ENCODE measurements at places on chromosomes 2 and 18. TPM values are rescaled to one million over a fixed set of nuclear protein-coding genes. Genes with fewer than 3 reads are reported as not detected.

DNA sequence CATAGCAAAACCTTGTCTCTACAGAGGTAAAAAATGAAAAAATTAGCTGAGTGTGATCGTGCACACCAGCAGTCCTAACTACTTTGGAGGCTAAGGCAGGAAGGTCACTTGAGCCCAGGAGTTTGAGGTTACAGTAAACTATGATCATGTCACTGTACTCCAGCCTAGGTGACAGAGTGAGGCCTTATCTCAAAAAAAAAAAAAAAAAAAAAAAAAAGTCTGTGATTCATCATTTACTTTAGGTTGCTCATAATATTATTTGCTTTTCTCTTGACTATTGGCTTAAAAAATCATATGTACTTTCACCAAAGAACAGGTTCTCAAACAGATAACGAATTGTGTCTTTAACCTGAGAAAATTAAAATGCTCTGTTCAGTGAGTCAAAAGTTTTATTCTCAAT lies 129.1 kb downstream of the MYO3B start:
- no peak for ATAC-seq

DCDC2C gene
- total RNA-seq: 0.19 TPM

DNA sequence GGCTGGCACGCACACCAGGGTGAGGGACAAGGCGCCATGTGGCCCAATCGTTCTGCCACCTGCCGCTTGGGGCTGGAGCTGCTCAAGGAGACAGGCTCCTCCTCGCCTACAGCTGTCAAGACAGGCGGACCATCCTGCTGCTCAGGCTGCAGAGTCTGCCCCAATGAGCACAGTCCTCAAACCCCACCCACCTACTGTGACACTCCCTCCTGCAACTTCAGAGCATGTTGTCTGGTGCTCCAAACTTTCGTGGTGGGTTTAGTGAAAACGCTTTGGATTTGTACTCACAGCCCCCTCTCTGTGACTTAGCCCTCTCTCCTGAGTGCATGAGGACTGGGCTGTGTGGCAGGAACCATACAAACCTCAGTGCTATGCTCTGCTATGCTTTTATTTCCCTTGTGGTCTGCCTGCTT lies 23.2 kb upstream of the SLC35F6 start:
- ATAC-seq: no peak

DNA sequence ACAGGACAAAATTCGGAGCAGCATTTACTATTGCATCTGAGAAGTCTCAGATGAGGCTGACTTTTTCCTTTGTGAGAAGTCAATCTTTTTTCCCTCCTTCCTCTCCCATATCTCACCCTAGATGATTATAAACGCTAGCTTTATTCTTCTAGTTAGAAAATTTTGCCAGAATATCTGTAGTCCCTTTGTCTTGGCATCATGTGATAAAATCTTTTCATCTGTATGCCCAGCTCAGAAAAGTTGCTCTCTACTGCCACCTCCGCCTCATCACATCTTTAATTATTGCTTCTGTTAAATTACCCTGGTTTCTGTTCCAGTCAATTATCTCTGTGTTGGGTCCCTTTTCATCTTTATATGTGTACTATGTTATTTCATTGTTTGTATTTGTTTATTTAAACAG lies 210.8 kb upstream of the SLC35G4 start:
- ATAC-seq: no peak

DNA sequence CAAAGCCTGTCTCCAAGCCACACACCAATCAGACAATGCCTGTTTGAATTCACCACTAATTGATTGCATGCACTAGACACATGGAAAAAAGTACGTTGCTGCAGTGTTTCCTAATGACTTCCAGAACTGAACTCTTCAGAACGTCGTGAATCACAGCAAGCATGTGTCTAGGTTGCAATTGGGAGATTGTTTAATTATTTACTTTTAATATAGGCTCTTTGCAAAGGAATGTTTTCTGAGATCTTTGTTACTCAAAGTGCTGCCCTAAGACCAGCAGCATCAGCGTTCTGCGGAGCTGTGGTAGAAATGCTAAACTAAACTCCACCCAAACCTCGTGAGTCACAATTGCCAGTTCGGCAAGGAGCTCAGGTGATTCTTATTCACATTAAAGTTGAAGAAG lies 52.7 kb upstream of the CCDC68 start:
- ATAC-seq: no peak

DNA sequence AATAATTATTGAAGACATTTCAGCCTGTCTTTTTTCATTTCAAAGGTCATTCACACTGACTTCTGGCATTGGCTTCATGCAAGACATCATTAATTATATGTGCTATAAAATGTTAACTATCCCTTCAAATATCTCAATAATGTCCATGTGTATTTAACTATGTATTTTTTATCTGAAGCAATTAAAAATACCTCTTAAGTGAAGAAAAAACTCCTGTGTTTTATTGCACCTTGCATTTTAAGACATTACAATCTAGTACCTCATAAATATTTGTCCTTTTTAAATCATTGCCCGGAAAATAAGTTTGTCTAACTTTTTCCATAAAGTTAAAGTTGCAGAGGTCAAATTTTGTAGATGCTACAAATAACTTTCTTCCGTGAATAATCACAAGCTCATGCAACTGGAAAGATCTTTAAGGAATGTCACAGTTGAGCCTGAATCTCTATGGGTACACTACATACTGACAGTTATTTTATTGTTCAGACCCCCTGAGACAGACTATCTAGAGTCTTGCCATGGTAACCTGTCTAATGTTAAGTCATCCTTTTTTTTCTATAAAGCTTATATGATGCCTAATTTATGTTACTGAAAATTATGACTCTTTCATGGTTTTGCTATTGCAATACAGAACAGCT lies 38.4 kb upstream of the COBLL1 start:
- no peak for ATAC-seq

TRAK2 gene
- total RNA-seq: 64.8 TPM

SNRNP27 gene
- total RNA-seq: 78.4 TPM

GRCh38 chr18:3799515-3799914 lies 349.5 kb downstream of the TGIF1 start:
- no peak for ATAC-seq

DNA sequence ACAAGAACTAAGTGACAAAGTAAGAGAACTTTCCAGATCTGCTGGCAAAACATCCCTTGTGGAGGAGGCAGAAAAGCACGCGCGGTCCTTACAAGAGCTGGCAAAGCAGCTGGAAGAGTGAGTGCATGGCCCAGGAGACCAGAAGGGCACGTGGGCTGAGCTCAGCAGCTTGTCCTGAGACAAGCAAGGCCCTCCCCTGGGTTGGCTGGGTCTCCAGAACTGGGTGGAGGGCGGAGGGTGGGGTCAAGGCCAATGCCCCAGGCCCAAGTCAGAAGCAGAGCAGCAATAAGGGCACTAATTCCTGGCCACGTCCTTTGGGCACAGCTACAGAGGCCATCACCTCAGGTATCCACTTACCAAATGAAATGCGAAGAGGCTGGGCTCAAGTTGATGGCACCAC lies 110.6 kb upstream of the TTC39C start:
- ATAC-seq: no peak

DNA sequence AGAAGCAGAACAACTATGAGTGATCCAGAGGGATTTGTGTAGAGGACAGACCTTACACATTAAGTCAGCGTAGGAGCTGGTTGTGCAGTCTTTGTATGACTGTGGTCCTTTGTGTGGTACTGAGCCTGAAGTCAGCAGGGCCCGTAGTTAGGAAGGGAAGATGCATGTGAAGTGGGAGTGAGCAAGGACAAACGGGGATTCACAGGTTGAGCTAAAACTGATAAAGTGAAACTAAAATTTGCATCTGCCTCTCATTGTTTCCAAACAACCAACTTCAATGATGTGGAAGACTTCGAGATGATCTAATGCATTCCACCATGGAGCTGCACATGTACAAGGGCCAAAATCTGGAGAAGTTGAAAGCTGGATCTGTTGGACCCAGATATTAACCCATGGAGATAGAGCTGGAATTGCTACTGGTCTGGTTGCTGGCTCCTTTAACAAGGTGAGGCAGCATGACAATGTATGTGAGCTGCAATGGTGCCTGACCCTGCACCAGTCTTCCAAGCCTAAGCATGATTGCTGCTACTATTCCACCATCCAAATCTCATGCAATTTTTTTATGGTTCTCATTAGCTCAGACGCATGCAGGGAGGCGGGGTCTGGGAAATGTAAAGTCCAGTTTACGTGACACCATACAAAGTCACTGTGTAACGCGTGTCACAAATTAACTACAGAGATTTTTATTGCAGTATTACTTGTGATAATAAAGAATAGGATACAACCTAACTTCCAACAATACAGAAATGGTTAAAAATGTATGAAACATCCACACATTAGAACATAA lies 12.1 kb upstream of the CYBRD1 start:
- no peak for ATAC-seq

GRCh38 chr2:120988700-120989511 lies 253.2 kb downstream of the GLI2 start:
- no peak for ATAC-seq

GRCh38 chr2:132936791-132937190 lies 266.8 kb upstream of the LYPD1 start:
- ATAC-seq: no peak

DNA sequence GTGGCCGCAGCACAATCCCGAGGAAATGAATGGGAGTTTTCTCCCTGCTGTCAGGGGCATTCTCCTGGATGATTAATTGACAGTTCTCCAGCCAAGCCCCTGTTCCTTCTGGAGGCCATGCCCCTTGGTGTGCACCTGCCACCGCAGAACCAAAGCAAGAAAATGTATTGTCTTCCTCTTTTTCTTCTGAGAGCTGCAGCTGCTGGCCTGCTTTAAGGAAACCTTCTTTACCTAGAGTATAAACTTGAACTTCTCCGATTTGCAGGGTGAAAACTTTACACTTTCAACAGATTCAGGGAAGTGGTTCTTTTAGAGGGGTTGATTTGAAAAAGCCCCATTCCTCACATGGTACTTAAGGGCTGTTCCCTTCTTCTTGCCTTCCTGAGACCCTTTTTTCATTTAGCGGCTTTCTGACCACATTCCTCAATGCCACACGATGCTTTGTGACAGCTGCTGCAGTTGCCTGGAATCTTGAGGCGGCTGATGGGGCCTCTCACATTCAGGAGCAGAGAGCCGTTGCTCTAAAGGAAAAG lies 402.8 kb downstream of the TXNL1 start:
- ATAC-seq: no peak

GRCh38 chr2:18346344-18346743 lies 214.1 kb downstream of the RDH14 start:
- ATAC-seq: no peak

DNA sequence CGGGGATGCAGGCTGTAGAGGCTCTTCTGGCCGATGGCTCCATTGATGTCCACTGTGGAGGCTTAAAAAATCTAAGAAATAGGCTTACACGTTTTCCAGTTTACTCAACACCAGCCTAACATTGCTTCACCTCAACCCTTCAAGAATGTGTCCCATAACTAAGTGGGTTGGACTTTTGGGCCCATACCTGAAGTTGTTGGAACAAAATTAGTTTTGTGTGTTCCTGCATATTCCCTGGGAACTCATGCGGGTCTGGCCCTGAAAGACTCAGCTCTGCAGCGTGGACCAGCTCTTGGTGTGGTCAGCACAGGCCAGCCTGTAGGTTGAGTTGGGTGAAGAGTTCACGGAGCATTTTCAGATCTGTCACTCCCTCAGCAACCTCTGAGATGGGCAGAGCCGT lies 38.5 kb downstream of the SH3BP4 start:
- no peak for ATAC-seq

SH3BP4 gene
- 63.0 TPM for total RNA-seq

- no peak for ATAC-seq
Observed at GRCh38 chr2:44994377-44994776, 14.9 kb downstream of the SIX2 start.

LIPG gene
- total RNA-seq: 0.12 TPM

- ATAC-seq: no peak
Observed at GRCh38 chr2:40128796-40129195, 323.1 kb downstream of the SLC8A1 start.

- ATAC-seq: no peak
Observed at GRCh38 chr2:69623236-69623635, 20.3 kb downstream of the AAK1 start.

- no peak for ATAC-seq
Observed at GRCh38 chr18:40907842-40908241, 1047.2 kb upstream of the PIK3C3 start.

DNA sequence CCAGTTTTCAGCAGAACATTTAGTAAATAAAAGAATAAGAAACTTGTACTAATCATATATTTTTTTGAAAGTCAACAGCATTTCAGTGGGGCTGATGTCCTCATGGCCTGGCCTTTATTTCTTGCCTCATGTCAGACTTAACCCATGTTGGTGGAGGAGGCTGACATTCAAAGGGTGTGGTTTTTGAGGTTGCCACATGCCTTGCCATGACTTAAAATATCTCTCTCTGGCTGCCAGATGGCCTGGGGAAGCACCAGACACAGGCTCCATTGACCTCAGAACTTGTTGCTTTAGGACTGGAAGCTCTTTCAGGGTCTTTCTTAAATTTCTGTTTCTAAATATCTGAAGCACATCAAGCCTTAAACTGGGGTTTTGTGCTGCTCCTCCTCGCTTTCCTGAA lies 32.5 kb upstream of the CD28 start:
- peak; percentile 28 for ATAC-seq

DNA sequence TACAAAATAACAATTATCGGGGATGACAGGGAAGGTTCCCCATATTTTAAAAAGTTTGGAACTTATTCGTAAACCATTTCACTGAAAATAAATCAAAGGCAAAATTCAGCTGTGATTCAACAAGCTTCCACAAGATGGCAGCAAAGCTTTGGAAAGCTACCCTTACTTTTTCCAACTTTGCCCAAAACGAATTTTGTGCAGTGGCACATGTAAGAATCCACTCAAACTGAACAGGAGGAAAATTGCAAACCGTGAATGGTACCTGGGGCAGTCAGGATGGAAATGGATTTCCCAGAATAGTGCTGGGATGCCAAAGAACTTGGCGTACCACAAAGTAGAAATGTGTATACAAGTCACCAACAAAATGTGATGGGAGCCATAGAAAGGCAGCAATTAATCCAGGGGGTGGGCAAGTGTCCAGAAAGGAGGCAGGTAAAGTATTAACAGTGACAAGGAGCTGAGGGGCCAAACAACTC lies 10.7 kb downstream of the RPL31 start:
- ATAC-seq: no peak

DNA sequence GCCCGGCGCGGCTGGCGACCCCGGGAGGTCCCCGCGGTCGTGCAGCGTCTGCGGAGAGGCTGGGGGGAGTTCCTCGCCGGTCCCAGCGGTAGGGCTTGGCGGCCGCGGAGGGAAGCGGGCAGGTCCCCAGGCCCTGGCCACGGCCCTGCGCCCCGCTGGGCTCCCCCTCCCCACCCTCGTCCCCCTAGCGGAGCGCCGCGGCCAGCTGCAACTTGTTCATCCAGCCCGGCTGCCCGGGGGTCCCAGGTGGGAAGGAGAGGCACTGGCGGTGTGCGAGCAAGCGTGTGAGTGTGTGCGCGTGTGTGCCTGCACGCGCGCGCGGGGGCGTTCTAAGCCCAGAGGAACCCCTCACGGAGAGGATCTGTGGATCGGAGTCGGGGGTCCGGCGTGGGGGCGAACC lies 1.3 kb downstream of the PTPRM start:
- ATAC-seq: no peak

SF3B6 gene
- 128 TPM for total RNA-seq
